ENCODE measurements at places on chromosomes 5 and 9.

DNA sequence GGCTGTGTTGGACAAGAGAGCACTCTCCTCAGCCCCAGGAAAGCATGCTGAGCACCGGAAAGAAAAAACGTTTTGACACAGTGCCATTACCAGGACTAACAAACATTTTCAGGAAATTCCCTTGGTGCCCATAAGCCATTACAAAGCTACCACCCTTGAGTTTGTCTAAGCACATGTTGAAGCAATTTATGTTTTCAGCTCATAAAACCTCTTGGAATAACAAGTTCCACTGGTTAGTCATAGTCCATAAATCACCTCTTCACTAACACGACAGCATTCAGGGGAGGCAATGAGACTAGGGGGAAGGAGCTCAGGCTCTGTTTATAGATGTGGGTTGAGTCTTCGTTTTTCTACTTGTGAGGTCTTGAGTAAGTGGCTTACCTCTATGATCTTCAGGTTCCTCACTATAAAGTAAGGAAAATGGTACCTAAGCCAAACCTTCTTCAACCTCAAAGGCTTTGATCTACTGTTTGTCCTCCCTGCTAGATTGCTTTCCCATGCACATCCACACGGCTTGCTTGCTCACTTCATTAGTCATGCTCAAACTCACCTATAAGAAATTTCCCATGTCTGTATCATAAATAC is 65.4 kb downstream of the DRD1 start:
- DNase-seq: no peak

DNA sequence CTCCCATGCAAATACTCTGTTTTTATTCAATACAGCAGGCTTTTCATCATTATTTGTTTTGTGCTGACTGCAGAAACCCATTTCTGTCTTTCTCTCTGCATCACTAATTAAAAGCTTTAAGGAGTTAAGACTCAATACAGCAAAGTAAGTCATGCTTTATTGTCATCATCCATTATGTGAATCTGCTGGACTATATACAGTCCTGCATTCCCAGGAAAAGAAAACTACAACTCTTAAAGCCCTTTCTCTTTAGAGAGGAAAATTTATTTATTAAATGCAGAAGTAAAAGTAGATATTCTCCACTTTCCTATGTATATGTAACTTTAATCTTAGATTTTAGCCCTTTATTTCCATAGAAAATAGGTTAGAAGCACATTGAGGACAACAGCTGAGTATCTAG is 706.6 kb upstream of the RGMB start:
- DNase-seq: no peak

DNA sequence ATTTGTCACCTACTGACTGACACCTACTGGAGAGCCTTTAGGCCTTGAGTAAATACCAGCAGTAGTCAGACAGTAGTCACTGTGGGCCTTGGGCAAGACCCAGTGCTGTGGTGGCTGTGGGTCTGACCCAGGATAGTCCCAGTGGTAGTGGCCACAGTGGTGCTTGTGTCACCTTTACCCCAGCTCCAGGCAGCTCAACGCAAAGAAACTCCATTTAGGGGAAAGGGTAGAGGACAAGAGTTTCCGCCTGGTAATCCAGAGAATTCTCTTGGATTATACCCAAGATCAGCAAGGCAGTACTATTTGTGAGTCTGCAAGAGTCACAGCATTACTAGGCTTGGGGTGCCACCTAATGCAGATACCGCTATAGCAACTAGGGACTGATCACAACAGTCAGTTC is 28.9 kb downstream of the CERT1 start:
- no peak for DNase-seq

DNA sequence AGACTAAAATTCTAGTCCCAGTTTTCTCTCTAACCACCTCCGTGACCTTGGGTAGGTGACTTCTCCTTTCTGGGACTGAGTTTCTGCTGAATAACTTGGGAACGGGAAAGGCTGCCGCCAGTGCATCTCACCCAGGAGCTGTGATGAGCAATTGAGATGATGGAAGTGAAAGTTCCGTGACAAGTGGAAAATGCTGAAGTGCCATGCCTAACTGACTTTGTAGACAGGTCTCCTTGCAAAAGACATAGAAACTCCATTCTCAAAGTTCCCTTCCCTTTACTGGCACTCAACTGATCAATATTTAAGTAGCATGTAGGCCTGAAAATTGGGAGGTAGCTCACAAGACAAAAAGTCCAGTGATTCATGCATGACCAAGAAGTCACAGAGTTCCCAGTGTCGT is 6.3 kb upstream of the ADAM19 start:
- no peak for DNase-seq

DNA sequence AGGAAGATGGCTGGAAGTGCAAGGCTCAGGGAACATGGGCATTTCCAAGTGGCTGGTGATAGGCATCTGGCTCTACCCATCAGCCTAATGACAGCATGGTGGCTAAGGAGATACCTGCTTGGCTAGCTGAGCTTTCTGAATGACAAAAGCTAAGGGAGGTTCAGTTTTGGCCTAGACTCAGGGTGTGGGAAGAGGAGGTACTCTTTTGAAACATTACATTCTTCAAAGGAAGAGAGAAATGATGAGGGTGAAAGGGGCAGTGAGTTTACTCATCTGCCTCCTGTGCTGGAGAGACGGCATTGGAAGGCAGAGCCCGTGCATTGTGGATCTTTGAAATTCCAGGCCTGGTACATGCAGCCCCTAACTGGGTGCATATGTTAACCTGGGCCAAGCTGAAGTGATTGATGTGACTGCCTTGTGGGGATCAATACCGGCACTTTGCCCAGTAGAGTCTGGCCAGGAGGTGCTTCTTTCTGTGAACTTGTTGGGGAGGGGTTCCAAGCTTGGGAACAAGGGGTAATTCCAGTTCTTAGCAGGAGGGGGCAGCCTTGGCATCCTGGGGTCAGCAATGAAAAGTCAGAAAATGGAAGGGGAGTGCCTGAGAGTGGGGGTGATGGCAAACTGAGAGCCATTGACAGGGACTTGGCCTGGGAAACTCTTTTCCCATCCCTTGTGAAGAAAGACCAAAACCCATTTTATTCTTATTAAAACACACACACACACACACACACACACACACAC is 108.6 kb downstream of the ACER2 start:
- DNase-seq: peak; percentile 9

DNA sequence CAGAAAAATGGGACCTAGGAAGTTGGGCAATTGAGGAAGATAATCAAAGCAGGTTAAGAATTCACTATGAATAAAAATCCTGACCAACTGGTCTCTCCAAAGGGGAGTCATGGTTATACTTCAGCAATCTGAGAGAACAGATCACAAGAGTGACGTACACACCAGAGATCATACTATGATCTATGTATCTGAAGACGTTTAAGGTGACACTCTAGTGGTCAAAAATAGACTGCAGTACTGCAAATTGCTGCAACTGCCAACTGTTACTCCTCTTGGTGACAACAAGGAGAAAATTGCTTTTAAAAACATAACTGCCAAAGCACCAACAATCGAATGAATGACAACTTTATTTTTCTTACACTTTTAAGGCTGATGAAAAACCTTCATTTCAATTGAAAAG is 4.9 kb downstream of the AK6 start:
- peak; percentile 19 for DNase-seq

- DNase-seq: no peak
Observed at GRCh38 chr5:22649074-22649473, 204.1 kb downstream of the CDH12 start.

- no peak for DNase-seq
Observed at GRCh38 chr9:27977931-27978330, 404.6 kb upstream of the C9orf72 start.

DNA sequence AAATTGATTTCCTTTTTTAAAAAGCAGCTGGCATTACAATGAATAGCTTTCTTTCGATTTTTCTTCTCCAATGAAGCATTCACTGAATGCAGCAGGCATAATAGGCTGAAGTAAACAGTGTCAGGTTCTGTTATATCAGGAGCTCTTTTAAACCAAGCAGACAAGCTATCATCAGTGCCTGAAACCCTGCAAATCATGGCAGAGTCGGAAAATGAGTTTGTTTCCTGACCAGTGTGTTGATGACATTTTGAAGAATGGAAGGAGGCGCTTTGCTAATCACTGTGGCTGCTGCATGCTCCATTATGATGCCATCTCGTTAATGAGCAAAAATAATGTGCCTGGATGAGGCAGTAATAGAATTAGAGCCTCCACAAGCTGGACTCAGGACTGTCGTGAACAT is 284.5 kb downstream of the ZNF608 start:
- no peak for DNase-seq

DNA sequence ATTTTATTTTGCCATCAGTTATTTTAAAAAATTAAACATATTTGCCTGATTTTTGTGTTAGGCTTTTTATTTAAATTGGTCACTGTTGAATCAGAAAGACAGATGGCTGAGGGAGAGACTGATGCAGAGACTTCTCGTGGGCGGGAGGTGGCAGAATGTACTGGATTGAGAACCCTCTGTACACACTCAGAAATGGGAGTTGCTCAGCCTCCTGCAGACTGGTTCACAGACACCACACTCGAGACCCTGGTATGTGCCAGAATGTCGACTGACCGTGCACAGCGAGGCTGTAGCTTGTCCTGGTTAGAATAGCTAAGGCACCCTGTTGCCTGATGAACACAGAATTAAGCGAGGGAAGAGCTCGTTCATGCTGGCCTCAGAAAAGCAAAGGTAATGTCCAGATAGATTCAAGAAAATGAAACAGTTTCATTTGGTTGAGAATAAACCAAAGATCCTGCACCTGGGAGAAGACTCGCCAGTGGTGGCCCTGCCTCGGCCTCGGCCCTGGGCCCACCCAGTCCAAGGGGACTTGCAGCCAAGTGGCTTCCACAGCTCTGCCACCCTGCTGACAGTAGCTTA is 71.3 kb upstream of the OTULINL start:
- DNase-seq: no peak
